Stimulated activated naive B cell treated with anti-CD40 and anti-IgM and Interleukin-4, amounts not matched to agents 10 μg/mL and 1 μg/mL and 100 μg/mL, for 72 hours (primary cell): ENCODE measurements at places on chromosomes 6 and 20.

- H3K27ac ChIP-seq = peak within 1 kb of the TSS; percentile 1
- no peak for DNase-seq
- no peaks in the 10 kb centered on the region for H3K36me3 ChIP-seq
- no peak within 1 kb of the TSS for H3K4me3 ChIP-seq
- peaks cover 17% of the 10 kb centered on the region for H3K4me1 ChIP-seq
- peaks cover 42% of the 10 kb centered on the region for H3K27me3 ChIP-seq
These were observed at the start of gene PSORS1C1 for GRCh38 chr6:31114541-31114878. PSORS1C1 (plus strand) TSS chr6:31114800; CDS start chr6:31129633, 14,833 bp downstream.

DNA sequence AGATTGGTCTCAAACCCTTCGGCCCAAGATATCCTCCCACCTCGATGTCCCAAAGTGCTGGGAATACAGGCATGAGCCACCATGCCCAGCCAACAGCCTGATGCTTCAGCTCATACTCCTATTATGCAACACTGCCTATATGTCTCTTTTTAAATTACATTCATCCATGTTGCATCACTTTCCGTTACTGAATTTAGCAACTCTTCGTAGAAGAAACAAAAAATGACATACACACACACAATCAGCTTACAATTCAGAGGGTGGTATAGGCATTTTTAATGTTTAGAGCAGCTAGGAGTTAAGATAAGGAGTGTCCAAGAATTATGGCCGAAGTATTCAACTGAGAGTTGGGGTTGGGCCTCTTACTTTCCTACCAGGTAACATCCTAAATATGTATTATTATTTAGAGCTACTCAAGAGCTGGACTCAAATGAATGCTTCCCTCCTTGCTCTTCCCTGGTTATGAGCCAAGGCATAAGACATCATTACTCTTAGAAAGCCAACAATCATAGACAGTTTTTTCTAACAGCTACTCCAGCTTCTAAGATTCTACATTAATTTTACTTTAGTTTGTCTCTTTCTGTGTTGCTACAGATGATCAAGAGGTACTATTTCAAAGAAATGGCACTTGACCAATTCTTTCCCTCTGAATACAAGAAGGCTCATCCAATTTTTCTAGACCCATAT is 62.0 kb upstream of the BMP5 start:
- no peak for DNase-seq
- no peak overlapping the region for H3K4me3 ChIP-seq
- H3K27me3 ChIP-seq = no peaks in the 10 kb centered on the region
- no peaks in the 10 kb centered on the region for H3K36me3 ChIP-seq
- no peaks in the 10 kb centered on the region for H3K4me1 ChIP-seq
- H3K27ac ChIP-seq = no peak overlapping the region

- no peak overlapping the region for H3K27ac ChIP-seq
- H3K36me3 ChIP-seq = no peaks in the 10 kb centered on the region
- peaks cover 12% of the 10 kb centered on the region for H3K4me1 ChIP-seq
These were observed 38.0 kb downstream of the KLHL31 start for GRCh38 chr6:53627391-53628218.

DNA sequence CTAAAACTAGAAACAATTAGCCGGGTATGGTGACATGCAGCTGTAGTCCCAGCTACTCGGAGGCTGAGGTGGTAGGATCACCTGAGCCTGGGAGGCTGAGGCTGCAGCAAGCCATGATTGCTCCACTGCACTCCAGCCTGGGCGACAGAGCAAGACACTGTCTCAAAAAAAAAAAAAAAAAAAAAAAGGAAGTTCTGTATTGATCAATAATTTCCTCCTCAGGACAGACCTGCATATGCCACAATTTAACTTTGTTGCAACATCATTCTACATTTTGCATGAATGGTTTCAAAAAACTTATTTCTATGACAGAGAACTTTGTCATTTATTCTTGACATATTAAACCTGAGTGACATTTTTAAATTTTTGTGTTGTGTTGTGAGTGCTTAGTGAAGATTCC is 5.5 kb downstream of the DNAJC5 start:
- H3K36me3 ChIP-seq = peaks cover 23% of the 10 kb centered on the region
- no peak for DNase-seq
- H3K27ac ChIP-seq = no peak overlapping the region
- H3K4me1 ChIP-seq = peaks cover 60% of the 10 kb centered on the region
- H3K4me3 ChIP-seq = no peak overlapping the region

GRCh38 chr6:87815449-87815848 is 113.4 kb upstream of the AKIRIN2 start:
- no peak overlapping the region for H3K4me3 ChIP-seq
- H3K27me3 ChIP-seq = peaks cover 9% of the 10 kb centered on the region
- no peak for DNase-seq
- no peak overlapping the region for H3K27ac ChIP-seq
- no peaks in the 10 kb centered on the region for H3K36me3 ChIP-seq

- peaks cover 8% of the 10 kb centered on the region for H3K36me3 ChIP-seq
- peaks cover 24% of the 10 kb centered on the region for H3K27me3 ChIP-seq
- H3K4me1 ChIP-seq = peaks cover 6% of the 10 kb centered on the region
- H3K27ac ChIP-seq = no peak overlapping the region
These were observed 145.7 kb upstream of the PRSS16 start for GRCh38 chr6:27101824-27102223.

DNA sequence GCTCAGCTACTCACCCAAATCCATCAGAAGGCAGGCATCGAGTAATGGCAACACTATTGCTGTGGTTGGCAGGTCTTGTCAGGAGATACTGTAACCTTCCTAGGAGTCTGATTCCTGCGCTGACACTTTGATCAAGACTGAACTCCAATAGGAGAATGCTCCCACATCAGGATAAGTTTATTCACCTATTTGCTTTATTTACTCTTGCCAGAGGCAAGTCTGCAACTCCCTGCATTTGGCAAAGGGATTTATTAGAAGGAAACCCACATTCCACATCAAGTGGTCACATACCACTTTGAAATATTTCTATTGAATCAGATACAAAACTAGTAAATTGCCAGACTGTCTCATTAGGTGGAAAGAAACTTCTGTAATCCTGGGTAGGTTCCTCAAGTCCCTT is 43.5 kb downstream of the ZFAND3 start:
- H3K4me3 ChIP-seq = no peak overlapping the region
- H3K4me1 ChIP-seq = peaks cover 33% of the 10 kb centered on the region
- peaks cover 5% of the 10 kb centered on the region for H3K36me3 ChIP-seq
- no peak for DNase-seq
- H3K27me3 ChIP-seq = no peaks in the 10 kb centered on the region

- no peaks in the 10 kb centered on the region for H3K36me3 ChIP-seq
- no peaks in the 10 kb centered on the region for H3K4me1 ChIP-seq
- no peak for DNase-seq
- no peak overlapping the region for H3K27ac ChIP-seq
- H3K4me3 ChIP-seq = no peak overlapping the region
These were observed 176.6 kb upstream of the POU3F2 start for GRCh38 chr6:98657764-98658163.

DNA sequence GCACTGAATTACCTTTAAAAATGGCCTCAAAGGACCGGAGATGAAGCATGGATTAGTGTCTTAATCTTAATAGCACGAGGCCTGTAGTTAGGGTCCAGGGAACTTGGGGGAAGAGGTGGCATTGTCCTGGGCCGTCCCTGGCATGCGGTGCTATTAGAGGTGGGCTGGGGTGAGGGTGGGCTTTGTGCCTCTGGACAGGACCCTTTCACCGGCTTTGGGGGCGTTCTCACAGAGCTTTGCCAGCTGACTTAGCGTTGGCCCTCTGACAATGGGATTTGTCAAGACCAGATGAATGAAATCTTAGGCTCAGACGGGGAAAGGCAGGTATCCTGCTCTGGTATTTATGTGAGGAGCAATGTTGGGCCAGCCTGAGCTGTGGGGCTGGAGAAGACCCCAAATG is 59.6 kb downstream of the ERMARD start:
- no peak for DNase-seq
- peaks cover 2% of the 10 kb centered on the region for H3K4me1 ChIP-seq
- H3K4me3 ChIP-seq = no peak overlapping the region

DNA sequence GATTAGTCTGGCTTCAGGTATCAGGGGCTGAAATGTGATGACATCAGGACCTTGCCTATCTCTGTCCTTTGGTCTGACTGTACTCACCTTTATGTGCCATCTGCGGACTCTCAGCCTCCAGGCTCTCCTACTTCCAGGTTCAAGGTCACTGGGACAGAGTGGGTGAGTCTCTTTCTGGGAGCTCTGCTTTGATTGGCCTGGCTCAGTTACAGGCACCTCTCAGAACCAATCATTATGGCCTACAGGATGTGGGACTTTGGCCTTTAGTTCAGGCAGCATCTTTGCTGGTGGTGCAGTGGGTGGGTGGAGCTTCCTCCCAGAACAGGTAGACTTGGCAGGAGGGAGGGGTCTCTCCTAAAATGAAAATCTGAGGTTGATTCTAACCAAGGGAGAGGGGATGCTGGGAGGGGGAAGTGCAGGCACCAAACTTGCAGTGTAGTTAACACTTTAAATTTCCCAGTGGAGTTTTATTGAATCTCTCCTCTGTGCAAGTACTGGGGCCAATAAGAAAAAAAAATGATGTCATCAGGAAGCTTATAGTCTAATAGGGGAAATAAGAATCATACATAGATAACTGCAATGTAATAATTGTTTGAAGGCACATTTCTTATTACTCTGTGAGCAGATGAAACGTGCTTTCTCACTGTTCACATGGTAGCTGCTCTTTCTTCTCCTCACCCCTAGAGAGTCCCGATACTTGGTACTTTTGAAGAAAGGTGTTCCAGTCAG is 53.4 kb downstream of the SLC24A3 start:
- peaks cover 16% of the 10 kb centered on the region for H3K27me3 ChIP-seq
- no peaks in the 10 kb centered on the region for H3K4me1 ChIP-seq
- no peak overlapping the region for H3K4me3 ChIP-seq
- DNase-seq = no peak

- peaks cover 59% of the 10 kb centered on the region for H3K36me3 ChIP-seq
- no peaks in the 10 kb centered on the region for H3K27me3 ChIP-seq
- no peak overlapping the region for H3K4me3 ChIP-seq
- DNase-seq = no peak
These were observed 132.4 kb downstream of the DTNBP1 start for GRCh38 chr6:15530411-15530810.

- peaks cover 66% of the 10 kb centered on the region for H3K4me1 ChIP-seq
- peak overlapping the region; percentile 48 for H3K27ac ChIP-seq
- H3K27me3 ChIP-seq = no peaks in the 10 kb centered on the region
- peaks cover 76% of the 10 kb centered on the region for H3K36me3 ChIP-seq
These were observed 29.7 kb upstream of the TMEM217 start for GRCh38 chr6:37287519-37288157.

- H3K27ac ChIP-seq = no peak overlapping the region
- peak; percentile 31 for DNase-seq
- H3K4me3 ChIP-seq = peak overlapping the region; percentile 44
- H3K4me1 ChIP-seq = peaks cover 31% of the 10 kb centered on the region
These were observed 7.7 kb downstream of the BRPF3 start for GRCh38 chr6:36204068-36204753.

- H3K27ac ChIP-seq = no peak overlapping the region
- H3K36me3 ChIP-seq = no peaks in the 10 kb centered on the region
- no peaks in the 10 kb centered on the region for H3K4me1 ChIP-seq
- H3K27me3 ChIP-seq = no peaks in the 10 kb centered on the region
These were observed 1044.6 kb upstream of the GJE1 start for GRCh38 chr6:141088171-141088570.
